Putamen (tissue), 1 donor: ENCODE measurements at places on chromosomes 13 and 19.

DNA sequence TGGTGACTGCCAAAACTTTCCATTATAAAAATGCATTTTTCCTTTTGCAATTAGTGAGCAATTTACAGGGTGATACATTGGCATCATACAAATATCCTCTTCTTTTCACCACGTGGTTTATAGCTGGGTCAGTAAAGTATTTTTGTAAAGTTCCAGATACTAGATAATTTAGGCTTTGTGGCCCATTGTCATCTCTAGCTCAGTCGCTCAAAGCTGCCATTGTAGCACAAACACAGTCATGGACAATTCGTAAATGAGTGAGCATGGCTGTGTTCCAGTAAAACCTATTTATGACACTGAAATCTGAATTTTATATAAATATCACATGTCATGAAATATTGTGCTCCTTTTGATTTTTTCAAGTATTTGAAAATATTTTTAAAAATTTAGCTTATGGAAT, 162.9 kb downstream of the USP12 start:
- DNase-seq: no peak

DNA sequence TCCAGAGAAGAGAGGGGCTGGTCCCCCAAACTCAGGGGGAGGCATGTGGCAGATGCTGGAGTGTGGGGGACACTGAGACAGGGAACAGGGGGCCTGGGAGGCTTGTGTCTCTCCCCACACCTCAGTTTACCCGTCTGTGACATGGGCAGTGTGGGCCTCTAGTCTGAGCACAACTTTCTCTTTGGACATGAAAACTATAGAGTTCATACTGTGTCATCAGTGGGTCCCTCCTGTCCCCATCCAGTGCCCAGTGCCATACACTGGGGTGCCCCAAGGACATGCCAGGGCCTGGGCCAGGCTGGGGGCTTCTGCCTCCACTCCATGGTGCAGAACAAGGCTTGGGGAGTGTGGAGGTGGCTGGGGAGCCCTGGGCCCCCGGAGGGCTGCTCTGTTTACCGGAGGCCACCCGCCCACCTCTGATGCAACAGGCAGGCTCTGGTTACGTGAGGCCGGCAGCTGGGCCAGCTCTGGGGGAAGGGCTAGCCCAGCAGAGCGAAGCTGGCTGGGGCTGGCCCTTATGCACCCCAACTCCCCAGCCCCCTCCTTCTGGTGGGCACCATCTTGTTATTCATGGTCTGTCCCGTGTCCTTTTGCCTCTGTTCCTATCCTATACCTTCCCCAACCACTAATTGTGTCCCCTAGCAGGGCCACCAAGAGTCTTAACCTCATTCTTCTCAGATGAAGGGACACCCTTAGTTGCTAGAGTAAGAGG, 1.9 kb upstream of the MEF2B start:
- DNase-seq: no peak

GRCh38 chr19:47447470-47448359, 24.0 kb downstream of the SLC8A2 start:
- no peak for DNase-seq

DNA sequence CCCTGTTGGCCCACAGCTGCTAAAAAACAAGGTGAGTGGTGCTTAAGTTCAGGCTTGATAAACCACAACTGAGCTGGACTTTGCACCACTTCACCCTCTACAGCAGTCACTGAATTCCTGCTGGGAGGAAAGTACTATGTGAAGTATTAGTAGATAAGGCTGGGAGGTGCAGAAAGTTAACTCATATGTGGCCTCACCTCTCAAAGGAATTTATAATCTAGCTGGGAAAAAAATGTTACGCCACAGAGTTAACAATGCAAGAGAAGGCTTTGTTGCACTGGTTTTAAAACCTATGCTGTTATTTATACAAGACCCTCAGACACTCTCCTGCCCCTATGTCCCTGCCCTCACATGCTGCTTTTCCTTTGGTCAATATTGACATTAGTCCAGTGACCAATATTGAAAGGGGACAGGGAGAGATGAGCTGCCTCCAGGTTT, 60.9 kb downstream of the LIG4 start:
- no peak for DNase-seq

DNA sequence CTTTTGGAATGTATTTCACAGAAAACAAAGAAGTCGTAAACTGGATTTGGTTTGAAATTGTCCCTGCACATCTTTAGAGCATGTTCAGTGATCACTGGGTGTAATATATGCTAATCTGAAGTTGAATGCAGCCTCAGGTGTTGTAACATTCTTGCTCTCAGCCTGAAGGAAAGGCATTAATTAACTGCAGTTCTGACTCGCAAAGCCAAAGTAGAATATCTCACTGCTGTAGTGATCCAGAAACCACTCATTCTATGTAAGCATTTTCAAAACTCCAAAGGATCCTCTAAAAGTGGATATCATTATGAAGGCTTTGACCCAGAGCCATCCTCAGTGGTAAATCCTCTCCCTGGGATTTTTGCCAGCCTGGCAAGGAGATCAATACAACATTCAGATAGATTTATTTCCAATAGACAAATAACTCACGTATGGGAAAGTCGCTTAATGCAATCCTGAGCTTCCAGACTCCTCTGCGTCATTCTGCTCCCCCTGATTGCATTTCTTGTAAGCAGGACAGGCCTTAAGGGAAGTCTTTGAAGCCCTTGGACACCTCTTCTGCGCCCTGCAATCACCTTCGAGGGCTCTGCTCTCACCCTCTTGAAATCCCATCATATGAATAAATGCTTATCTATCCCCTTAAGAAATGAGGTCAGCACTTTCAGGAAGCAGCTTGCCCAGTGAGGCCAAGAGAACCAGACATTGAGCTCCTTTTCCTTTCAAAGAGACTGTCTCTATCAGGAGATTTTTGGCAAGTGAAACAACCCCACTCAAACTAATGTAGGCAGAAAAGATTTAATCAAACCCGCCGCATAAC, 301.7 kb upstream of the NBEA start:
- DNase-seq: no peak

GRCh38 chr13:40345654-40346372, 320.6 kb downstream of the FOXO1 start:
- DNase-seq: no peak

- DNase-seq: no peak
Observed at GRCh38 chr13:112679381-112679780, 10.5 kb upstream of the ATP11A start.

GRCh38 chr19:18878858-18879578, 16.9 kb downstream of the CERS1 start:
- no peak for DNase-seq

- DNase-seq: no peak
Observed at GRCh38 chr19:45863840-45864628, at the start of gene FOXA3. FOXA3 (plus strand) TSS chr19:45864326; CDS start chr19:45864457, 131 bp downstream.

GRCh38 chr19:45815481-45816216, 541 bp upstream of the RSPH6A start:
- no peak for DNase-seq

- DNase-seq: peak; percentile 87
Observed at GRCh38 chr19:53977429-53977990, 13.9 kb upstream of the CACNG6 start.

- no peak for DNase-seq
Observed at GRCh38 chr19:51808333-51808986, 13.5 kb downstream of the FPR3 start.

GRCh38 chr19:32208060-32208459, 137.3 kb upstream of the ZNF507 start:
- no peak for DNase-seq

- DNase-seq: no peak
Observed at GRCh38 chr19:474126-475078, 13.6 kb upstream of the SHC2 start.

DNA sequence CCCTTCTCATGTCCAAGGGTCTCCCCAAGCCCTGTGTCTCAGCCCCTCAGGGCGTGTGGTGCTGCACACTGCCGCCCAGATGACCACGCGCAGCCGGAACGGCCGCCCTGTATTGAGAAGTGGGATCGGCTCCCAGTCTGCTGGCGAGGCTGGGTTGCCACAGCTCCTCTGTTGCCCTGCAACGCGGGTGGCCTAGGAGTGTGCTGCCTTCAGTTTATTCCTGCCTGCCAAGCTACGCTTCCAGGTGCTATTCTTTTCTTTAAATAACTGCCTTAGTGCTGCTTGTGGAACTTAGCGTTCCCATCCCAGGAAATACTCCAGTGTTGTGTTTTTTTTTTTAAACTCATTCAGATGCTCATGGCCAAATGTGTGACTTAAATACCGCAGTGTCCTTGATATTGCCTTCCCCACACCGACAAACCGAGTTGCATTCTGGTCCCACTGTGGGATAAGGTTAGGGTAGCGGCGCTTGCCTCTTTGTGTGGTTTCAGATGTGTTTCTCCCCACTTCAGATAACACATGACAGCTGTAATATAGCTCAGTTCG, 16.6 kb downstream of the ACTN4 start:
- DNase-seq: no peak

- no peak for DNase-seq
Observed at GRCh38 chr13:60028021-60028420, 135.7 kb downstream of the DIAPH3 start.

- DNase-seq: no peak
Observed at GRCh38 chr13:60654415-60654814, 257.4 kb downstream of the TDRD3 start.

- DNase-seq: no peak
Observed at GRCh38 chr19:18733196-18733647, 49.7 kb downstream of the CRTC1 start.

GRCh38 chr19:52343548-52343947, 7.5 kb downstream of the ZNF610 start:
- peak; percentile 15 for DNase-seq

DNA sequence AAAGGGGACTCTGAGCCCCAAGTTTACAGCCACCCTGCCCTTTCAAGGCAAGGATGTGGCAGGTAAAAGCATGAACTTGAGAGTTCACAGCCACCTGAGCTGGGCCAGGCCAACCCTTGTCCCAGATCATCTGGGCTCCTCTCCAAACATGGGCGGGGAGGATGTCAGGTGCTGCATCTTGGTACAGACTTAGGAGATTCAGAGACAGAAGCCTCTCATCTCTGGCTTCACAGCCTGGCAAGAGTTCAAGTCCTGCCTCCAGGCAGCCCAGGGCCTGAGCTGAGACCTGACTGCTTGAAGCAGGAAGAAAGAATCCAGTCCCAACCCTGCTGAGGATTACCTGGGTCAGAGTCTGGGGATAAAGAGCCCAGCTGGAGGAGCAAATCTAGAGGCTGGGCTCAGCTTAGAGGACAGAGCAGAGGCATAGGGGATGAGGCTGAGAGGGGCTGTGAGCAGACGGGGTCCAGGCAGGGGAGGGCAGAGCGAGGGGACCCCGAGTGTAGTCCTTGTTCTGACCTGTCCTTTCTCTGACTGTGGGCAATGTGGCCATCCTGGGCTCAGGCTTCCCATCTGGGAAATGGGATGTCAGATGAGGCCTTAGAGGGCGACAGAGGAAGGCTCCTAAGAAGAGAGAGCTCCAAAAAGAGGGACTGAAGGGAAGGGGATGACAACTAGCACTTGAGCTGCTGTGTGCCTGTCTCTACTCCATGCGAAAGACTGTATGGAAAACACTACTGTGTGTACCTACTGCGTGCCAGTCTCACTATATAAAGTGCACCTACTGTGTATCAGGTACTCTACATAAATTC, 6.6 kb upstream of the OR10H5 start:
- no peak for DNase-seq

- DNase-seq: no peak
Observed at GRCh38 chr19:4606921-4607678, 32.2 kb upstream of the TNFAIP8L1 start.

GRCh38 chr19:34847393-34847792, 74.4 kb upstream of the ZNF599 start:
- no peak for DNase-seq

DNA sequence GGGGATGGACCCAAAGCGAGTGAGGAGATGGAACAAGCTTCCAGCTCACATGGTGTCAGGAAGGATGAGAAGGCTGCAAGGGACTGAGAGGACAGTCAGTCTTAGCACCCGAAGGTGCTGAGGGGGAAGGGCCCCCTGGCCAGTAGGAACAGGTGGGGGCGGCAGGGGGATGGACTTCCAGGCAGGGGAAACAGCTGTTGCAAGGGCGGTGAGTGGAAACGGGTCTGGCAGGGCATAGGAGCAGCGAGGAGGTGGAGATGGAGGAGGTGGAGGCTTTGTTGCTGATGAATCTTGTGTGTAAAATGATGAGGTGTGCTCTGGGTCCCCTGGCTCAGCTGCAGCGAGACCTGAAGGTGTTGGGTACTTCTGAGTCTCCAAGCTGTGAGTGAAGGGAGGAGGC, 1.2 kb downstream of the MAP1S start:
- peak; percentile 38 for DNase-seq

- DNase-seq: no peak
Observed at GRCh38 chr19:11495481-11495880, 10.2 kb downstream of the ZNF653 start.
